NCI-H510A treated with DMSO at 0.1 percent for 48 hours (cell line): ENCODE measurements at places on chromosomes 2 and 18.

DNA sequence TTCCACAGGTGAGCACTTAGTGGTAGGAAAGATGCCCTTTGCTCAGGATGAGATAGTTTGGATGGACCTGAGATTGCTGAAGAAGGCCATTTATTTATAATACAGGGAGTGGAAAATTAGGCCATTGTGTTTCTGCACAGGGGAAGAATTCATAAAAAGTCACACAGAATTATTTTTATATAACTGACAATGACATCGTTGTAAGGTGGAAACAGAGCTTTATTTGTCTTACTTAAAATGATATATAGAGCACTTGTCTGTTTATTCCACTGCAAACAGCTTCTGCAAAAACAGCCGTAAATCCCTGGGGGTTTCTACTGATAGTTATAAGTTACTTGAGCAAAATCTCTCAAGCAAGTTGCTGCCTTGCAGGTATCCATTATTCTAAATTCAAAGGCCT is 158.1 kb upstream of the ZNF521 start:
- DNase-seq, result no peak

DNA sequence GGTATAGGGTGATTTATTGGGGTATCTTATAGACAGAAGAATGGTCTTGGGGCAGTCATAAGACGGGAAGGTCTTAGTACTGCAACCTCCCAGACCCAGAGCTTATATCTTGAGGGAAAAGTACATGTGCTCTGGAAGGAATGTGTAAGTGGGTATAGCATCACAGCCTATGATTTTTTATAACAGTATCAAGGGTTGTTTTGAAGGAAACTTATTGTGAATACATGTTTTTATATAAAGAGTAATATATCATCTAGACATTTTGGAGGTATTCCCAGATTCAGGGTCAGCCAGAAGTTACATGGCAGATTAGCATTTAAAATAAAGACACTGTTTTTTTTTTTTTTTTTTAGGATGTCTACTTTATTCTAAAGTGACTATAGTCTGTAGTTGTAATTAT is 47.6 kb upstream of the STON1 start:
- DNase-seq, result no peak

DNA sequence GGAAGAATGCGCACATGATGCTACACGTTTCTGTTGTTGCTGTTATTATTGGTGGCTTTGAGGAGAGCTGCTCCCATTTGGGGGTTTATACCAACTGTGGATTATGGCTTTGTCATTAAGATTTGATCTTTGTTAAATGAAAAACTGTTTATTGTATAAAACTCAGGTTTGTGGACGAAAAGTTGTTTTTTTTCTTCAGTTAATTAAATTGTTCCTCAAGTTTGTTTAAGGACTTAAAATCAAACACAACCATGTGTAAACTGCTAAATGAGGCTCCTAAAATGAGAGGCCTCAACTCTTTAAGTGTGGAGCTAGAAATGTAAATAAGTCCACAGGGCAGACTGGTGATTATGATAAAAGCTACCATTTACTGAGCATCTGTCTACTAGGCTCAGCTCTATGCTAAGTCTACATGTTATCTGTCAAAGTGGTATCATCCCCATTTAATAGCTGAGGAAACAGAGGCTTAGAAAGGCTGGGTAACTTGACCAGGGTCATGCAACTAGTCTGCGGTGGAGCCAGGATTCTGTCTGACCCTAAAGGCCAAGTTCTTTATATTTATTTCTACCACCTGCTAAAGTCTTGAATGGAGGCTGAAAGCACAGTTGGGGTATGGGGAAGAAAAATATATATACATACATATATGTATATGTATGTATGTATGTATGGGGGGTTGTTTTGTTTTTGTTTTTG is 4.1 kb downstream of the MYCN start:
- DNase-seq, result no peak

- DNase-seq, result peak; percentile 34
Observed at GRCh38 chr18:48308027-48308635, 101.1 kb downstream of the ZBTB7C start.

DNA sequence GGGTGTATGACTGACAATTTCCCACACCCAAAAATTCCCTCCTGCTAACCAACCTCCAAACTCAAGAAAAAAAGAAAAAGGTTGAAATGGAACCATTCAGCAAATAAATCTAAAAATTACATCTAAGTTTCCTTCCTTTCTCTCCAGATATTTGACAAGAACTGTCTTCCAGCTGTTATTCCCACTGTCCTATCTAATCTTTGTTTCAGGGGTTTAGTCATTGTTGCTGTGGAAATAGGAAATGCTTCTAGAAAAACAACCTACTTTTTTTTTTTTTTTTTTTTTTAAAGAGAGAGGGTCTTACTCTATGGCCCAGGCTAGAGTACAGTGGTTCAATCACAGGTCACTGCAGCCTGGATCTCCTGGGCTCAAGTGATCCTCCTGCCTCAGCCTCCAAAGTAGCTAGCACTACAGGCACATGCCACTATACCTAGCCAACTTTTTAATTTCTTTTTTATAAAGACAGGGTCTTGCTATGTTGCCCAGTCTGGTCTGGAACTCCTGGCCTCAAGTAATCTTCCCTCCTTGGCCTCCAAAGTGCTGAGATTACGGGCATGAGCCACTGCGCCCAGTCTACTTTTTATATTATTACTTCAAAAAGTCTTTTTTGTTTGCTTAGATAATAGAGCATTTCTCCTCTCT is 88.1 kb downstream of the ITSN2 start:
- no peak for DNase-seq

DNA sequence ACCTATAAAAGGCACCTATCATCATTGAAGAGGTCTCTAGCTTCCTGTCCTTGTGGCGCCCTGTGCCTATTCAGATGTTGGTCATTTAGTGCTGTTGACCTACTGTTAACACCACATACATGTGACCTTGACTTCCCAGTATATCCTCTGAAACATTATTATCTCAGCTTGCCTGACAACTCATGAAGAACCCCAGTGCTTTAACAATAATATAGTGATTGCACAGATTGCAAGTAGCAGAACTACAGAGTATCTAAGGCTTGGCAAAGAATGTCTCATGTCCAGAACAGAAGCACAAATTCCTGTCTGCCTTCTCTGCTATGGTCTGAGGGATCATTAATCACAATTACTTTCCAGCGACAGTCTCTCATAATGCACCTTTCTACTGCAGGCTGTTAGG is 165.3 kb downstream of the LCLAT1 start:
- peak; percentile 23 for DNase-seq

DNA sequence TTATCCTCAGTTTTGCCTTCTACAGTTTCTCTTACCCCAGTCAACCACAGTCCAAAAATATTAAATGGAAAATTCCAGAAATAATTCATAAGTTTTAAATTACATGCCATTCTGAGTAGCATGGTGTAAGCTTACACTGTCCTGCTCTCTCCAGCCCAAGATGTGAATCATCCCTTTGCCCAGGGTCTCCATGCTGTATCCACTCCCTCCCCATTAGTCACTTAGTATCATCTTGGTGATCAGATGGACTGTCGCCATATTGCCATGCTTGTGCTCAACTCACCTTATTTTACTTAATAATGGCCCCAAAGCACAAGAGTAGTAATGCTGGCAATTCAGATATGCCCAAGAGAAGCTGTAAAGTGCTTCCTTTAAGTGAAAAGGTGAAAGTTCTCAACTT is 18.5 kb upstream of the CCNT2 start:
- DNase-seq, result no peak

GRCh38 chr2:121209014-121209610 is 75.9 kb downstream of the TFCP2L1 start:
- DNase-seq, result no peak

DNA sequence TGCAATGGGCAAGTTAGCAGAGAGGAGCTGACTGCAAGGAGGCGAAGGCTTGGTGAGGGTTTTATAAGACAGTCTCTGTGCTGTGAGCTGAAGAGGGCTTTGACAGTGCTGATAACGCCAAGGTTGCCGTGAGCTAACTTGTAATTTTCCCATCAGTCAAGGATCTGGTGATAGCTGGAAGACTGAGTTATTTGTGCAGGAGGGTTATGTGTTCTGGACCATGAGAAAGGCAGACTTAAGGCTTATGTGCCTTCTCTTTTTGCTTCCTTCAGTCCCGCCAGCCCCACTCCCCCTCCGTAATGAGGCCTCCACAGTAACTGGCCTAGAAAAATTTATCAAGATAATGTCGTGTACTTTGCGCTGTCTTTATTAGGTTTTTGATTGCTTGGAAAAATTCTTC is 94.6 kb downstream of the RTP5 start:
- no peak for DNase-seq

DNA sequence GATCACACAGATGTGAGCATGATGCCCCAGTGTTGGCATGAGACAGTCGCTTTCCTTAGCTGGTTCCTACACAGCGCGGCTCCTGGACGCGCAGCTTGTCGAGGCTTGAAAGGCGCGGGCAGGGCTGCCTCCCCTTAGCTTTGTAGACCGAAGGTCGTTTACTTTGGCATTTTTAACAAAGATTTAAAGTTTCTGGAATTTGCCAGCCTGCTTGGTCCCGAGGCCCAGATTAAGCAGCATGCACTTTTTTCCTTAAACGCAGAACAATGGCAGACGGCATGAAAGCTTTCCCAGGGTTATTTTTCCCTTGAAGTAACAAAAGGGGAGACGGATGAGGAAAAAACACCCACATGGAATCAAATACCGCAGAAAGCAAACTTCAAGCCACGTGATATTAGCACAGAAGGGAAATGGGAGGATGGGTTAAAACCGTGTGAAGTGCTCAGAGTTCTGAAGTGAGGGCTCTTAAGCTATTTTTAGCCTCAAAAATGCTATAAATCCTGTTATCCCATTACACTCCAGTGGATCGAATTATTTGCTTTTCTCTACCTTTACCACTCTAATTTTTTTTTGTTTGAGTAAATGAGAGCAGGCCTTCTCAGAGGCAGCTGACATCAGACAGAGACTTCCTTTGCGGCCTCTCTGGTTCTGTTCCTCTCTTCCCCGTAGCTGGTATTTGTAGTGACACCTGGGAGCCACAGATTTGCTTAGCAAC is 55.7 kb downstream of the NPAS2 start:
- peak; percentile 73 for DNase-seq

DNA sequence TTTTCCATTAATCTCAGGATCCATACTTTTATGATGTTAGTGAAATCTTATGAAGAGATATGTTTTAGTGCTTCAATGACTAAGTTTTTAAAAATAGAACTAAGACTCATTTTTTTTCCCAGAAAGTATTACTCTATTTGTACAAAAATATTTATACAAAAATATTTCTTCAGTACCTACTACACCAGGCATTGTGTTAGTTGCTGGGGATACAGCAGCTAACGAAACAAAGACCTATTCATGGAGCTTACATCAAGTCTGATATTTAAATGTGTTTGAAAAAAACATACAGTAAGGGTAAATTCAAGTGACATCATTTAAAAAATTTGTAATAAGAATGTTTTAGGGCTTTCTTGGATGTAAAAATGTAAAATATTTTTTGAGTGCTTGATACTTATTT is 11.6 kb downstream of the VAPA start:
- no peak for DNase-seq

DNA sequence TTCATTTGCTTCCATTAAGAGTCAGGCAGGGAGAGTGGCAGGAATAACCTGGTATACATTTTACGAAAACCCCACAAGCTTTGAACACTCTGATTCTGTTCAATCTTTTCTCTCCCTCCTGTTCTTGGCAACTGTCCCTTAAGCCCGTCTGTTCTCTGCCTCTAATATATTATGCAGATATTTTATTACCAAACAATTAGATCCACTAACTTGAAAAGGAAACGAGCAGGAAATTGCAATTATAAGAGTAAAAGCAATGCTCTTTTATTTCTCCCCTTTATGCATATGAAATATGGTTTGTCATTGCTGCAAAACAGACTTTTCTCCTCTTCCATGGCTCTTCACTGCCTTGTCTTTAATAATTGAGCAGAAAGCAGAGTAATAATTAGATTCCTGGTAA is 149.1 kb upstream of the CELF4 start:
- no peak for DNase-seq

DNA sequence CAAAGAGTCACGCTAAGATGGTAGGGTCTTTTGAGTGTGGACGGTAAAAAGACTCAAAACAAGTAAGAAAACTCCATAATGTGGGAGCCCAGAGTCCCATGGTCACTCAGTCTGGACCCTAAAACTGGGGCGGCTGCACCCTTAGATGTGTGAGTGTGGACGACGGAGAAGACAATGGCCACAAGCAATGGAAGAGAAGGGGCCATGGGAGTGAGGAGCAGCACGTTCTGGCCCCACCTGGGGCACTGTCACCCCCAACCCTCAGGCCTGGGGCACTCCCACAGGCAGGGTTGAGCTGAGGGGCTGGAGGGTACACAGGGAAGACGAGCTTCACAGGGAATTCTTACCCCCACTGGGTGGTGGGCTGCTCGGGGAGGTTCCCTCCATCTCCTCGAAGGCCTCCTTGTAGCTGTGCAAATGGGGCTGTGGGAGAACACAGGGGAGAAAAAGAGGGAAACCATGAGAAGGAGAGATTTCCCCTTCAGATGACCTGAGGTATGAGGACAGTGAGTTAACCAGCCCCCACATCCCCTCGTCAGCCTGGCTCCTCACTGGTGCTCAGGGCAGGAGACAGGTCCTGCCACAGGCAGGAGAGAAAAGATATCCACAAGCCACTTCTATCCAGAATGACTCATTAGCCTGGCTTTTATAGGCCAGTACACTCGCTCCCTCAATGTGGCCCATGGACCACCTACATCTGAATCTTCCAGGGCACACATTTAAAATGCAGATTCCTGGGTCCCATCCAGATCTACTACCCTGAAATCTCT is 167.9 kb downstream of the TNS1 start:
- DNase-seq, result no peak

DNA sequence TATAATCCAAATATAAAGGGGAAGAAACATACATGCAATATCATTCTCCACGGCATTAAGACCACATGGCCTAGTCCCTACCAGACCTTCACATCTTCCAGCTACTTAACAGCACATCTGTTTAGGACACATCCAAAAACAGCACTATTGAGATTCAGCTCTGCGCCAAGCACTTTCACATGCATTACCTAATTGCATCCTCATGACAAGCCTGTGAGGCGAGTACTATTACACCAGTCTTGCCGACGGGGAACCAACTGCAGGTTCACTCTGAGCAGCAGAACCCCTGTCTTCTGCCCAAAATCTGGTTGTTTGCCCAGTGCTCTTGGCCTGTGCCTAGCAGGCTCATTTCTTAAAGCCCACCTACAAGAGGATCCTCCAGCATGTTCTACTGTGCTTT is 66.7 kb downstream of the AAK1 start:
- no peak for DNase-seq

- no peak for DNase-seq
Observed at GRCh38 chr2:142180820-142181533, 50.2 kb upstream of the LRP1B start.

- peak; percentile 55 for DNase-seq
Observed at GRCh38 chr18:48367557-48367956, 41.6 kb downstream of the ZBTB7C start.
